ENCODE measurements at places on chromosomes 6 and 20.

DNA sequence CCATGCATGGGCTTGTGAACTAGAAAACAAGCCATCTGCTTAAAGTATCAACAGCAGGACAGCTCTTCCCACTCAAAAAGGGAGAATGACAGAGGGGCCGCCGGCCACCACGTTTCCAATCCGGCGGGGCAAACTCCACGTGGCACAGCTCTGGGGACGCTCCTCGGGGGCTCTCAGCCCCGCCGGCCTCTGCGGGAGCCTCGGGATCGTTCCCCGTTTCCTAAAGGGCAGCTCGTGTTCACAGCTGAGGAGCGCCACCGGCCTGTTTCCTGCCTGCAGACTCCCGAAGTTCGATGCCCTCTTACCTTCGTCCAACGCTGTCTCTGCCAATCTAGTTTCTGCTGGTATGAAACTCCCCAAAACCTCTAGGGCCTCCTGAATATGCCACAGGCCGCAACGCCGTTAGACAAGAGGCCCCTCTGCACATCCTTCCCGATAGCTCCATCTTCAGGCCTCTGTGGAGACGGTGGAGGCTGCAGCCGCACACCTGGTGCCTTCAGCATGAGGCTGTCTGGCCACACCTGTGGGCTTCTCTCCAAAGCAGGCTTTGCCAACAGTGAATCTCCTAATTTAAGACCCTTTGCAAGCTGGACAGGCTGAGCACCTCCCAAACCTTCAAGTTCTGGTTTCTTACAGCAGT lies 46.5 kb downstream of the KCNQ2 start:
- no peak for DNase-seq

DNA sequence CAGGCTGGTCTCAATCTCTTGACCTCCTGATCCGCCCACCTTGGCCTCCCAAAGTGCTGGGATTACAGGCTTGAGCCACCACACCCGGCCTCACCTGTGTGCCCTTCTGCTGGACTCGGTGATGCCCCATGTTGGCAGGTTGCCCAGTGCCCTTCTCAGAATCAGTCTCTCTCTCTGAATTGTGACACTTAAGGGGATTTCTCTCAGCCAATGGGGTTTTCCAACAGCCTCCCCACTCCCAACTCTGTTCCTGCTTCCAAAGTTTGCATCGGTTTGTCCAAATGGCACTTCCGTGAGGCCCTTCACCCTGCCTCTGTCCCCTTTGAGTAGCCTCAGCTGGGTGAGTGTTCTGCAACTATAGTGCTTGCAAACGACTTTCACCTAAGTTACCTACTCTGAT lies 3.1 kb upstream of the MRPS10 start:
- DNase-seq, result no peak

DNA sequence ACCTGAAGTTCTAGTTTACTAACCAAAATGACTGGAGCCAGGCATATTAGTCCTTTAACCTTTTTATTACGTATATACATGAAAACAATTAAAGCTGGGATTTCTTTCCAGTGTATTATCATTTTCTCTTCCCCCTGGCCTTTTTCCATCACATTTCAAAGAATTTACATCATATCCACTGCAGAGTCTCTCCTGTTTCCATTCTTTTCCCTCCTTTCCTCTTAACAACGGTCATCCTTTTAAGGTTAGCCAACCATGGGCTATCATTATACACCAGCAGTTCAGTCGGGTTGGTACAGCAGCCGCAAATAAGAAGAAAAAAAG lies 104.6 kb downstream of the TFAP2A start:
- DNase-seq, result no peak

- no peak for DNase-seq
Measured at GRCh38 chr6:16383607-16384206, 145.3 kb downstream of the GMPR start.

DNA sequence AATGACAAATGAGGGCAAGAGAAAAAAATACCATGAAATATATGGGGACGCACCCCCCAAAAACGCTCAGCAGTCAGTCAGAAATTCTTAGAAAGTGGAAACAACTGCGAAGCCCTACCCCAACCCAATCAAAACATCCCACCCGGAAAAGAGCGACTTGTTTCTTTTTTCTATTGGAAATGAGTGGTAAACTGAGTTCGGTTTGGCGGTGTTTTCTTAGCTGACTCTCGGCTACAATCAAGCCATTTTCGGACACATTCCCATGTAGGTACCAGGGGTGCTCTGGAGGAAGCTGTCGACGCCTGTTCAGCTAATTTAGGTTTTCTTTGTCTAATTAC lies 1.9 kb upstream of the FOXF2 start:
- DNase-seq, result no peak

DNA sequence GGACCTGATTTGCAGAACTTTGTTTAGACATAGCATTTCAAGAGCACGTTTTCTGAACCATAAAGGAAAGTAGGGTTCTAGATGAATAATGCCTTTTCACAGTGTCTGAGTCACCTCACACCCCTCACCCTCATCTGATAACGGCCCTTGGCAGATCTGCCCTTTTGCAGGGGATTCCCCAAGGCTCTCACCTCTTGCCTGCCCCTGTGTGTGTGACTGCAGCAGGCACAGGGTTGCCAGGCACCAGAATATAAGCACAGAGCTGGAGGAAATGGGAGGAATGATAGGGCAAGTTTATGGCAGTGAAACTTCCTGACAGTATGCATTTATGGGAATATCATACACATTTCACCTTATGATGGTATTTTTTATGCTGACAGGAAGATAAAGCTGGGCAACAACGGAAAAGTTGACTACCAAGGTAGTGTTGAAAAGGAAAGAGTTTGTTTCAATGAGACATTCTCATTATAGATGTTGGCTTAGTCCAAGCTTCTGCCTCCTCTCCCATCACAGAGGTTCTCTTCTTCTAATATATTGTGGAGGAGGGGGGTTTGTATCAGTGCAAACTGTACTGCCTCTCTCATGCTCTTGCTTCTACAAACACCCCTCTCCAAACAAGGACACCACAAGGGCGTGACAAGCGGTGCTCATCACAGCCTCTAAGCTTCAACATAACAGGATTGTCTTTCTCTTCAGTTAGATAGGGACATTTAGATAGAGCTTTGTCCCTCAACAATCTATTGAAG lies 101.5 kb upstream of the BACH2 start:
- DNase-seq, result no peak

Measured in GM18507 (cell line).